Sigmoid colon (tissue), 7 donors: ENCODE measurements at places on chromosomes 11 and 22. TPM values are rescaled to one million over a fixed set of nuclear protein-coding genes. Genes with fewer than 3 reads are reported as not detected.

DNA sequence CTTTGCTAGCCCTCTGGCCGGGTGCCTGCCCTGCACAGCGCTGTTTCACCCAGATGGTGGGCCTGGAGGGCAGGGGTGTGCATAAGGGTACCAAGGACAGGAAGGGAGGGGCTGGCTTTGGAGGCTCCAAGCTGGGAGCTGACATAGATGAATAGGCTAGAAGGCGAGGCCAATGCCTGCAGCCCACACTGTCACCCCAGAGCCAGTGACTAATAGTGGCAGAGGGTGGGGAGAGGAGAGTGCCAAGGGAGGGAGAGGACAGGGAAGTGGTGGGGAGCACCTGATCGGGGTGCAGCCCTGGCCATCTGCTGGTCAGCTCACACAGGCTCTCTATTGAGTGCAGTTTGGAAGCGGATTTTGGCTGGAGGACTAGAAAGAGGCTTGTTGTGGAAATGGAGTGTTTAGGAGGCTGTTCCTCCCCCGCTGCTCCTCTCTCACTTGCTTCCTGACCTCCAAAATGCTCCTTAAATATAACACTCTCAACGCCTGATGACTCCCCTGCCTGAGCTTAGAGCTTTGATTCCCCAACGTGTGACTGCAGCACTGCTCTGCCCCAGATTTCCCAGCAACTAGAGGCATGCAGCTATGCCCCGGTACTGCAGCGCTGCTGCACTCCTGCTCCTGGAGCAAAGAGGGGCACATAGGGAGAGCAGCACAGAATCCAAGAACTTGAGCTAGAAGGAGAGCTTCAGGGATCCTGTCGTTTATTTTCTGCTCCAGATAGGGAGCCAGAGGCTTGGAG is 89.2 kb downstream of the GRAMD1B start:
- H3K27me3 ChIP-seq: no peaks in the 10 kb centered on the region
- H3K27ac ChIP-seq: no peak overlapping the region
- DNase-seq: no peak
- no peak overlapping the region for H3K4me3 ChIP-seq
- no peaks in the 10 kb centered on the region for H3K36me3 ChIP-seq

The KRTAP5-2 gene
- total RNA-seq: not detected

- H3K27ac ChIP-seq: no peak overlapping the region
- no peak overlapping the region for H3K4me3 ChIP-seq
- no peak for DNase-seq
- no peaks in the 10 kb centered on the region for H3K36me3 ChIP-seq
Measured at GRCh38 chr11:81869351-81870065, 864.2 kb downstream of the FAM181B start.

The PATE4 gene
- total RNA-seq: not detected

The IGSF22 gene
- total RNA-seq: not detected

- H3K27me3 ChIP-seq: no peaks in the 10 kb centered on the region
- H3K36me3 ChIP-seq: no peaks in the 10 kb centered on the region
- H3K4me3 ChIP-seq: no peak overlapping the region
- H3K4me1 ChIP-seq: no peaks in the 10 kb centered on the region
Measured at GRCh38 chr11:21142007-21142406, 472.6 kb downstream of the NELL1 start.

The RIMBP3B gene
- total RNA-seq: not detected

The OR2AG1 gene
- not detected for total RNA-seq
